ENCODE measurements at places on chromosomes 12 and 14.

GRCh38 chr12:81819991-81820633 is 61.0 kb upstream of the PPFIA2 start:
- no peak for DNase-seq

DNA sequence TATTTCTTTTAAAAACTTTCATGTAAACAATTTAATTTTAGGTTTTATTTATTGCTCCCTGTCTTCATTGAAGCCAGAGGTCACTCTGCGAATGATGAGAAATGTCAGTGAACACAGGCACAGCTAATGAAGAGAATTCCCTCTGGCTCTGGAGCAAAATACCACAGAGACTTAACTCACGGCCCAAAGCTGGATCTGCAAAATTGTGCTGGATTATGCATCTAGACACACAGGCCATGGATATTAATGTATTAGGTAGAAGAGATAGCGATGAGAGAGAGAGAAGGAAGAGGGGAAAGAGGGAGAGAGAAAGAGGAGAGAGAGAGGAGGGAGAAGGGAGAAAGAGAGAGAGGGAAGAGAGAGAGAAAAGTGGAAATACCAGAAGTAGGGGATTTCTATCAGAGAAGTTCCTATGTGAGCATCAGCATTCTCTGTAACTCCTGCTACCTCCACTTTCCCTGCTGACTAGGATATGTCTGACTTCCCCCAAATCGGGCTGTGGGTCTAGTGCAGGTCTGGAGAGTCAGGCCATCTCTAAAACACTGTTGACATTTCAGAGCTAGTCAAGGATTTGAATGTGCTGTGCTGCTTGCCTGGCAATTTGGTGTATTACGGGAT is 3.7 kb downstream of the ARHGDIB start:
- no peak for DNase-seq

GRCh38 chr12:104280111-104280510 is 23.4 kb upstream of the EID3 start:
- no peak for DNase-seq

DNA sequence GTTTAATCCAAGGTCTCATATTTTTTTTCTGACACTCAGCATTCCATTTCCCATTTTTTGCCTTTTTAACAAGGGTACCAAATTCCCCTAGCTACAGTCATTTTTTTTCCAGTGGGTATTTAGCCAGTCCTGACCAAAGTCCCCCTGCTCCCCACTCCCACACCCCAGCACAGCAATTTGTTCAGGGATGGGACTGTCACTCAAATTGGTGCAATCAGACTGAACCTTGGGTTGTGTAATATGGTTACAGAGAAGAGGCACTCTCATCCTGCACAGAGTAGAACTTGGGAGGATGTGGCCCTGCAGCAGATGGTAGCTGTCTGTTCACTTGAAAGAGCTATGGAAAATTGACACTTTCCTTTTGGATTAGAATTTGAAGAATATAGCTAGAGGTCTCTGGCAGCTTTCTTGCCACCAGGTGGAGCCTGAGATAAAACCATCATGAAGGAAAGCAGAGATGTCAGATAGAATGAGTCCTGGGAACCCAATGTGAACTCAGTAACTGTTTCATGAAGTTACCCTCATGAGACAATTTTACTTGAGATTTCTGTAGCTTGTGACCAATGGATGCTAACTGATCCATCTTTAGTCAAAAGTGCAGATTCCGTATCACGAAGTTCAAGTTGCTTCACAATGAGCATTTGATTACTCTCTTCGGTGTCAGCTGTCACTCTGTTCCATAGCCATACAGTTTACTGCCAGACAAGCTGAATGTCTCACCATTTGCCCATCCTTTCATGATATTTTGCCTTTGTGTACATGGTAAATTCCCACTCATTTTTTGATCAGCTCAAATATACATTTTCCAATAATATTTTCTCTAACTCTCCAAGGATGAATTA is 394.0 kb upstream of the SYT1 start:
- DNase-seq = no peak

GRCh38 chr12:120508537-120508936 is 12.6 kb downstream of the DYNLL1 start:
- DNase-seq = no peak
